ENCODE measurements at places on chromosomes 3 and 15.

DNA sequence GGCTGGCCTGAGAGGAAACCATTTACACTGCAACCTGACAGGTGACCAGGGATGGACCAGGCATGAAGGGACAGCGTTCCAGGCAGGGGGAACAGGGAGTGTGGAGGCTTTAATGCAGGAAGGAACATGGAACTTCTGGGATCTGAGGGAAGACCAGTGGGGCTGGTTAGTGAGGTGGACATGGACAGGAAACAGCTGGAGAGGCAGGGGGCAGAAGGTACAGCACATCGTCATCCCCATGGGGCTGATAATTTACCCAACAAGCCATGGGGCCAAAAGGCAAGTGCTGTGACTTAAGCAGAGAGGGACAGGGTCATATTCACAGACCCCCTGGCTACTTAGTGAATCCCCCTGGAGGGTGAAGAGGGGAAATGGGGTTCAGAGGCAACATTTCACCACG is 77.0 kb upstream of the LARS2 start:
- no peak for DNase-seq

DNA sequence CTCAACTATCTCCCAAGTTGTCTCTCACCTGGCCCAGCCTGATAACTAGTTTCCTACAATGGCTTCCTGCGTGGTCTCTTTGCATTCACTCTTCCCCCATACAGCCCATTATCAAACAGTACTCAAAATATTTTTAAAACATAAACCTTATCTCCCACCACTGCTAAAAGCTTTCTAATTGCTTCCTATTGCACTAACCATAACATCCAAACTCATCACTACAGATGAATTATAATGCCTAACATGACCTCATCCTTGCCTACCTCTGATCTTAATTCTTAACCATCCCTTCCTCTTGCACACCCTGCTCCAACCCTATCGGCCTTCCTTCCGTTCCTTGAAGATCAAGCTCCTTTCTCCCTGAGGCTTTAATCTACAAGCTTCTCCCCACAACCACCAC is 17.0 kb downstream of the ACAP2 start:
- no peak for DNase-seq

DNA sequence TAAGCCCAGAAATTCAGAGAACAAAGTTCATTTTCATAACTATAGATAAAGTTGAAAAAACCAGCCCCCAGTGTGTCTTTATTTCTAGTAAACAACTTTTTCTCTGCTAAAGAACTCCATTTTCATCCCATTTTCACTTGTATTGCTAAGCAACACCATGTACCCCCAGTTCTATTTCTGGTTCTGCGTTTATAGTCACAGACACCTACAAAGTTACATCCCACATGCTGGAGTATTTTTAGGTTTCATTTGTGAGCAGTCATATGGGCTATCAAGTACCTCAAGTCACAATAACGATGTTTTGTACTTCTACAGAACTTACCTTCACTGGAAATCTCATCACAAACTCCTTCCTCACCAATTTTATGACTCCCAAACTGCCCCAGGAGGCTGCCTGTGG is 236.5 kb downstream of the RSL24D1 start:
- DNase-seq: no peak

GRCh38 chr3:195905970-195906864 is 2.1 kb downstream of the TNK2 start:
- no peak for DNase-seq

GRCh38 chr3:122299872-122300460 is 25.1 kb upstream of the CSTA start:
- DNase-seq: no peak

DNA sequence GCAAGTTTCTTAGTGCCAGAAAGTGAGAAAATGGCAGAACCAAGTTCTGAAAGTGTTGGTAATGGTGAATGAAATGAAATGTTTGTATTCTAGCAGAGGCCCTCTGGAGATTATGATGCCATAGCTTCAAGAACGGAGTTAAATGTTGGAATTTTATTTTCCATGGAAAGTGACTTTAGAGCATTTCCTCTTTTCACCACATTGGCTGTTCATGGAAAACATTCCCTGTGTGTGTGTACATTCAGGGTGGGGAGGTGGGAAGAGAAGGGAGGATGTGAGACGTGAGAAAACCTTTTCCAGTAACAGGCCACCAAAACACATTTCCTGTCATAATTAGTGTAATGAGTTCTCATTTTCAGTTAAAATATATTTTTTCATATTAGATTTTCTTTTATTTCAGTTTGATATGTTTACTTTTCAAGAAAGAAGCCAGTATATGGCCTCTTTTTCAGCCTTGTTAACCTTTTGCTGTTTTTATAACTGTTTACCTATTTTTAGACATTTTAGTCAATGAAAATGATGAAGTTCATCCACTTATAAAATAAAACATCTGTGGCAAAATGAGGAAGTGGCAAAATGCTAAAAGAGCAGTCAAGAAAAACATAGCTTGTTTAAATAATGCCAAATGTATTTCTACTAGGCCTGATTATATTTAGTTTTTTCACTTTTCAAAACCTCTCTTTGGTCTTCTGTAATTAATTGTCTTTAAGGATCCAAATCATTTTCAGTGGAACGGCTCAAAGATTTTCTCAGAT is 21.6 kb downstream of the SAMMSON start:
- DNase-seq: no peak

GRCh38 chr3:188607805-188608315 is 453.9 kb downstream of the LPP start:
- no peak for DNase-seq

DNA sequence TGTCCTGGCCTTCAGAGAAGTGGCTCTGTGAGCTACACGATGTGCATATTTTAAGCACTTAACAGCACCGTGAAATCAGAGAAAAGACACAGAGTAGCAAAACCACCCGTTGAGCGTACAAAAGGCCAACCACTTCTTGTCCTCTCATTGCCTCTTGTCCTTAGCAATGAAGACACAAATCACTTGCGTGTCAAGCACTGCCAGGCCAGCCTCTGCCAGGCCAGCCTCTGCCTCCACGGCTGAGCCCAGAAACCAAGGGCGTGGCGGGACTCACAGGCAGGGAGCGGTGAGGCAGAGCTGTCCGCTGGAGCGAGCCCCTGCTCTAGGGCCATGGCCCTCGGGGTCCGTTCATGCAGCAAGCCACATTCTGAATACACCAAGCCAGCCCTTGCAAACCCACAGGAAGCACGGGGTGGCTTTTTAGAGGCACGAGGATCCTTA is 4.0 kb downstream of the MUC4 start:
- no peak for DNase-seq

DNA sequence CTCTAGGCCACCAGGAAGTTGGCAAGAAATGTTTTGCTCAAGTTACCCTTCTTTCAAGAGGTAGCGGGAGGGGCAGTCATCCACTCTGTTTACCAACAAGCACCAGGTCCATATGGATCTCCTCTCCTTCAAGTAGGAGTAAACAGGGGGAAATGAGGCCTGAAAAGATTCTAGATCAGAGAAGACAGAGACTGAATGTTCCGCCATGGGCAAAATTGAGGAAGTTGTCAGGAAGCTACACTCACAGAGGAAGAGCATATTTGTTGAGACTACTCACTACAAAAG is 81.6 kb downstream of the KLF15 start:
- DNase-seq: no peak

- no peak for DNase-seq
Observed at GRCh38 chr15:45497261-45497660, 25.3 kb downstream of the SLC30A4 start.

DNA sequence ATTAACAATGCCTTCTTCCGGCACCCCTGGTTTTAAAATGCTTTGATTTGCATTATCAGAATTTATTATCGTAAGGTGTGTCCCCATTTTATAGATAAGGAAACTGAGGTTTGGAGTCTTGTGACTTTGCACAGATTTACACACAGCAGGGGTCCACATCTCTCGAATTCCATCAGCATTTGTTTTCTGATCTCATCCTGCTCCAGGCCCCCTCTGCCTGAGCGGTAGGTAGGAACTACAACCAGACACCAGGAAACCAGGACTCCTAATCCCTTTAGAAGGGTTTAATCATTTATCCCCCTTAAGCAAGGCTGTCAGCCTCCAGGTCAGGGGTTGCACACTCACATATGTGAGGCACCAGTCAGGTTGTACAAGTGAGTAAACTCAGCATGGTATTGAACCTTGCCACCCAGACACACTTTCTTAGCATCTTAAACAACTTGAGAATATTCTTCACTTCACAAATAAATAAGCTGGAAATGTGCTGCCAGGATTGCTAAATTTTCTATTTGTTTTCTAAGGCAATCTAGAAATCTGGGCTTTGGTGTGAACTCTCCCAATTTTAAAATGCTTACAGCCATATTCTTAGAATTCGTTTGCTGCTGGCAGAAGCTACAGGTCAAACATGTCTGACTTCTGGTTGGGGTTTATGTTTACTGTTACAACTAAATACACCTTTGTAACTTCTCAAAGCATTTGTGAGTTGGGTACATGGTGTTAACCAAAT is 31.7 kb upstream of the CMTM7 start:
- no peak for DNase-seq

DNA sequence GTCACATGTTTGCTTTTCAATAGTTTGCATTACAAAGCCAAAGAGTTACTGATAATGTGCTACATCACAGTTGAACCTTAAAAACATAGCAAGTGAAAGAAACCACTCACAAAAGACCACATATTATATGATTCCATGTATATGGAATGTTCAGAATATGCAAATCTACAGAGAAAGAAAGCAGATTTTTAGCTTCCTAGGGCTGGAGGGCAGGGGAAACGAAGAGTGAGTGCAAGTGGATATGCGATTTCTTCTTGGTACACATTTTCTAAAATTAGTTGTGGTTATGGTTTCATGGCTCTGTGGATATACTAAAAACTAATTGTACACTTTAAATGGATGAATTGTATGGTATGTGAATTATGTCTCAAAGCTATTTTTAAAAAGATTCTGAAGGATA is 4.0 kb upstream of the GBE1 start:
- no peak for DNase-seq

- DNase-seq: no peak
Observed at GRCh38 chr3:66068255-66068654, 29.5 kb upstream of the MAGI1 start.

DNA sequence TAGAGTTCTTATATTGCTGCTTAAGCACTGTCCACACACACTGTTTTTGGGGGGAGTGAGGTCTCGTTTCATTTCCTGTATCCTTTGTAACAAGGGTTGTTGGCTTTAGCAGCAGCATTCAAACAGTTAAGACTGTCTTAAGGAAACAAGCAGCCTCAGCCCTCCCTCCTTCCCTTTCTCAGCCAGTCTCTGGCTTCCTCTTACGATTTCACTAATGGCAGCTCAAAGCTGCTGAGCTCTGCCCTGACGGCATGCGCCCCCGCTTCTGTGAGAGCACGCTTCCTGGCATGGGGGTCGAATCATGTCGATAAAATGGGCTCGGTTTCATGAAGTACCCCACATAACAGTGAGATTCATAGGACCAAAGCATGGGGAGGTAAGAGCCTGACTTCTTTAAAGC is 105.0 kb downstream of the KLHL25 start:
- peak; percentile 84 for DNase-seq

GRCh38 chr15:59180945-59181600 is 25.6 kb upstream of the LDHAL6B start:
- no peak for DNase-seq

DNA sequence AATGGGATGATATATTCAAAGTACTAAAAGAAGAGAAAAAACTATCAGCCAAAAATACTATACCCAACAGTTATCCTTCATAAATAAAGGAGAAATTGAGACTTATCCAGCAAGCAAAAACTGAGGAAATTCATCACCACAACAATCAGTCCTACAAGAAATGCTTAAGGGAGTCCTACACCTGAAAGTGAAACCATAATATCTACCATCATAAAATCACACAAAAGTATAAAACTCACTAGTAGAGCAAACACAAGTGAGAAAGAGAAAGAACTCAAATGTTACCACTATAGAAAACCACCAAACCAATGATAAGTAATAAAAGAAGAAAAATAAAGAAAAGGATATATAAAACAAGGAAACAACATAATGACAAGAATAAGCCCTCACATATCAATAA is 103.6 kb upstream of the NEO1 start:
- no peak for DNase-seq

- DNase-seq: no peak
Observed at GRCh38 chr3:157832588-157832987, 273.6 kb downstream of the SHOX2 start.
